Panc1 (cell line): ENCODE measurements at places on chromosomes 5 and 9. TPM values are rescaled to one million over a fixed set of nuclear protein-coding genes. Genes with fewer than 3 reads are reported as not detected.

Gene GPR151
- not detected for total RNA-seq

Gene CNTLN
- total RNA-seq = not detected

Gene NR4A3
- 0.13 TPM for total RNA-seq

Gene DBH
- total RNA-seq = not detected

Gene RMRP
- total RNA-seq = 29,896 TPM

Gene CDH10
- total RNA-seq = 0.72 TPM

Gene PCSK1
- not detected for total RNA-seq

Gene FOXD4L5
- total RNA-seq = 0.08 TPM

Gene QRFP
- not detected for total RNA-seq

Gene CCDC171
- 1.5 TPM for total RNA-seq

Gene FOXD1
- 63.3 TPM for total RNA-seq

Gene SLC27A4
- total RNA-seq = 20.3 TPM

Gene PTPRD
- total RNA-seq = not detected

Gene ANKRD18A
- 9.6 TPM for total RNA-seq

Gene ANXA2R
- total RNA-seq = 6.2 TPM

Gene PPWD1
- total RNA-seq = 32.7 TPM
